ENCODE measurements at places on chromosomes 1 and 21.
A peak's percentile ranks its signal among the peaks of the same experiment; 100 is the strongest.

DNA sequence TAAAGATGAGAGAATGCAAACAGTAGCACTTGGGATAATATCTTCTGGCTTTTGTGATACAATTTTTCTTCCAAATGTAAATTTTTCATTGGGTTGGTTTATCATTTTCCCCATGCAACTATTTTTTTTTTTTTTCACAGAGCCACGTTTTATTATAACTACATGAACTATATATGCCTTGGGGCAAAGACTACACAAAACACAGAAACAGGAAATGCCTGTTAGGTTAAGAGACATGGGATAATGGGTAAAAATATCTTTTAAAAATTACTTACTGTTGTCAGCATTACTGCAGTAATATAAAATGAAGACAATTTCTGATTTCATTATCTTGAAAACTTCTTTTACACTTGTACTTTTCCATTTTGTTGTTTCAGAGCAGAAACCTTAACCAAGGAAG lies 74.6 kb downstream of the DISP1 start:
- no peak for DNase-seq

- DNase-seq, result no peak
Observed at GRCh38 chr1:41671116-41671755, 186.8 kb upstream of the EDN2 start.

- DNase-seq, result no peak
Observed at GRCh38 chr1:20255666-20256065, 35.0 kb upstream of the VWA5B1 start.

GRCh38 chr1:3978990-3979325 lies 78.9 kb upstream of the C1orf174 start:
- no peak for DNase-seq

GRCh38 chr1:98399218-98399617 lies 262.3 kb upstream of the SNX7 start:
- DNase-seq, result no peak

GRCh38 chr1:67559222-67559700 lies 125.7 kb upstream of the GADD45A start:
- DNase-seq, result no peak

DNA sequence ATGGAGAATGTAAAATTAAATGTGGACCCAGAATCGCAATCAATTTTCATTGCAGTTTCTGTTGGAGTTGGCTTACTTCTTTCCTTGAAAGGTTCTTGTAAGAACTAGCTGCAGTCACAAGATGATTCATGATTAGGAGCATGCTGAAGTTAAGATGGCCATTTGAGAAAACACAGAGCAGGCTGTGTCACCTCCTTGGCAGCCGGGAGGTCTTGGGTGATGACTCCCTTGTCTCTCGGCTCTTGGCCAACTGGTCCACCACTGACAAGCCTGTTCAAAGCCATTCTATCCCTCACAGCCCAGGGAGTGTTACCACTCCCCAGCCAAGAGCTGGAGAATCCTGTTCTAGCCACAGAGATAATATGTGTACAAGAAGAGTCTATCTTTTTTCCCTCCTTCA lies 40.6 kb downstream of the OPTC start:
- DNase-seq, result no peak

DNA sequence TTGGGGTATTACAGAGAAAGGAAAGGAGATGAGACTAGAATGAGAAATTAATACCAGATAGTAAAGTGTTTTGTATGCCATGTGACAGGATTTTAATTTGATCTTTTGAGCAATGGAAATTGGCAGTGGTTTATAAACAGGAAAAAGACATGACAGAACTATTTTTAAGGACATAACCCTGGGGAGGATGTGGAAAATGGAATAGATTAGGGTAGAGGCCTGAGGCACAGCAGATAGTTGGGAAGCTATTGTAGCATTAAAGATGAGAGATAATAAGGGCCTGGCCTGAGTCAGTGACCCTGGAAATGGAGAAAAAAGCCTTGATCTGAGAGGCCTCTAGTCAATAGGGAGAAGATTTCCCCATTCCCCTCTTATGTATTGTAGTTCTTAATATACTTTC lies 22.1 kb upstream of the KCNA3 start:
- DNase-seq, result no peak

DNA sequence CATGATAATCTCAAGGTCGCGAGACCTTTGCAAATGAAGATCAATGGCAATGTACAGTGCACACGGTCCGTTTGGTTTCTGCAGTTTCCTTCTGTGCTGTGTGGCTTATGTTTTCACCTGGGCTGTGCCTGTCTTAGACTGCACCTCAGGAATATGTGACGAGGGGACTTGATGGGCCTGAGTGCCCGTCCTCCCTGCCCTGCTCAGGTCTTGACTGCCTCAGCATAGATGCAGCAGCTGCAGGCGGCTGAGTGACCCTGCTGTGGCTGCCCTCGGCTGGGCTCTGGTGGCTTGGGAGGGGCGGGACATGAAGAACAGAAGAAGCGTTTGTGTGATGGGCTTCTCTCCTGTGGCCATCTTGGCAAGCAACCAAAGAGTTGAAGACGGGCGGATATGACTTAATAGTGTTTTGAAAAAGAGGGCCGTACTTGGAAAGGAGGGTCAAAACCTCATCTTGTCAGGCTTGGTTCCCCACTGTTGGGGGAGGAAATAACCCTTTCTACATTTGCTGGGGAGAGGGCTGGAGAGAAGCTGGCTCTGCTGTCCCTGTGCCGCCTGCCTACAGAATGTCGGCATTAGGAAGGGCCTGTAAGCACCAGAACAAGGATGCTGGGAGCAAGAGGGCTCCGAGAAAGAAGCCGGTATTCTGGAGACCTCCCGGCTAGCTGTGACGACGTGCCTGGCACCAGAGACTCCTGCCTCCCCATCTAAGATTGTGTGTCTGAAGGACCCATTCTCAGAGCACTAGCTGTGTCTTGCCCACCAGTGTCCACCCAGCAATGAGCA lies 7.1 kb downstream of the MYBPHL start:
- no peak for DNase-seq

- DNase-seq, result no peak
Observed at GRCh38 chr1:243470502-243470901, 214.7 kb downstream of the SDCCAG8 start.

DNA sequence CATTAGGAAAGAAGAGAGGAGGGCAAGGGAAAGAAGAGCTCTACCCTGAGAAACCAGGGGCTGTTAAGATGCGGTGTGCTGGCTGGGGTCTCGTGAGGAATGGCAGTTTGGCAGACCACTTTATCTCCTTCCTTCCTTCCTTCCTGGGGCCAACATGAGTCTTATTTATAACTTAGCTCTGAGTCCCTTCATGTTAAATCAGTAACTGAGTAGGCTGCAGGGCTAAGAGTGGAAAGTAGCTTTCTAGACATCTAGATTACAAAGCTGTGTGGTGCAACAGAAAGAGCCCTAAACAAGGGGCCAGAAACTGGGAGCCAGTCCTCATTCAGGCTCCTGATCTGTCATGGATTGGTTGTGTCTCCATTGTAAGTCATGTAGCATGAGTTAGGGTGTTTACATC lies 135.4 kb upstream of the DUSP10 start:
- DNase-seq, result no peak

GRCh38 chr1:201511941-201512539 lies 5.1 kb upstream of the CSRP1 start:
- DNase-seq, result peak; percentile 58
